ENCODE measurements at places on chromosomes 6 and 20. TPM values are rescaled to one million over a fixed set of nuclear protein-coding genes. Genes with fewer than 3 reads are reported as not detected.

Gene PPP1R11
- total RNA-seq: 34.3 TPM

GRCh38 chr6:134422426-134423231 lies 104.7 kb upstream of the SGK1 start:
- DNase-seq: no peak

- DNase-seq: no peak
Observed at GRCh38 chr6:150482883-150483409, 114.1 kb downstream of the IYD start.

DNA sequence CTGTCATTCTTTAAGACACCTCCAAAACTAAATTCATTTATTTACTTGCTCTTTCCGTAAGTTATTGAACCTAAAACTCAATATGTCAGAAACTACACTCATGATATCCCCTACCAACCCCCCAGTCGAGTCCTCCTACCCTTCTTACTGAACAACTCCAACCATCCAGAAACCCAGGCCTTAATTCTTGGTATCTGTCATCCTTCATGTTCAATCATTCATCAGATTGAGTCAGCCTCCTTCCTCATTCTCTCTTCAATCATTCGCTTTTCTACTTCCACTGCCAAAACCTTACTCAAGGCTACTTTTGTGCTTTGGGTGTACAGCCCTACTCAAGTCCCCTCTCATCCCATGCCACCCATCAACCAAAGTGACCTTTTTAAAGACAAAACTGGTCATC lies 95.7 kb downstream of the SMLR1 start:
- no peak for DNase-seq

Measured in body of pancreas (tissue), 4 donors.